ENCODE measurements at places on chromosomes 5 and 9.
A peak's percentile ranks its signal among the peaks of the same experiment; 100 is the strongest.

DNA sequence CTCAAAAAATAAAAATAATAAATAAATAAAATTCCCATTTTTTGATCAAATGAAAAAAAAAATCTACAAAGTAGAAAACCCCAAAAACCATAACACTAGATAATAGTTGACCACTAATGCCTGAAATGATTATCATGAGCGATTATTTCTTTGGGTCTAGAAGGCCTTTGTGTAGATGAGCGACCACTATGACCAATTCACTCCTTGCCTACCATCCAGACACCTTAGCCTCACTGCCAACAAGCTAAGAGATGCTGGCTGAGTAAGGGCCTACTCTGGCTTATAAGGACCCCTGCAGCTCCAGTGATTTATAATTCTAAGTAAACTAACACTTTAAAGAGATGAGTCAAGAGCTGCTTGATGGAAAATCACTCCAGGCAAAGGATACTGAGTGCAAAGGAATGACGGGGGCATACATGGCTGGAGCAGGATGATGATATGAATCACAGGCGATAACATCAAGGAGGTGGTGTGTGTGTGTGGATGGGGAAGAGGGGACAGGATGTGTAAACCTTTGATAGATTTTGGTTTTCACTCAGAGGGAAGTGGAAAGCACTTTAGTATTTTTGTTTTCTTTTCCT lies 4.8 kb upstream of the F2RL1 start:
- no peak for DNase-seq

DNA sequence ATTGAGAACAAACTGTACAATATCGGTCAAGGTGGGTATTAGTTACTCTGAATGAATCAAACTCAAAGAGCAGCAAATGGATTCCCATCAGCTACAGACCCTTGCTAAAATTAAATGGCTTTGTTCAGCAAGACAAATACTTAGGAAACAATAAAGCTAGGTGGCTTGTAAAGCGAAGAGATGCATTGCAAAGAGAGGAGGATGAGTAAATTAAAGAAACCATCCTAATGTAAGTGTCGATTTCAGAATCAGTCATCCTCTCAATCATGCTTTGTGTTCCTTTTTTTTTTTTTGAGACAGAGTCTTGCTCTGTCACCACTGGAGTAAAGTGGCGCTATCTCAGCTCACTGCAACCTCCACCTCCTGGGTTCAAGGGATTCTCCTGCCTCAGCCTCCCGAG lies 359.2 kb upstream of the ZNF462 start:
- DNase-seq = no peak

- DNase-seq = no peak
These were observed 173.0 kb upstream of the ADRA1B start for GRCh38 chr5:159743234-159743633.

DNA sequence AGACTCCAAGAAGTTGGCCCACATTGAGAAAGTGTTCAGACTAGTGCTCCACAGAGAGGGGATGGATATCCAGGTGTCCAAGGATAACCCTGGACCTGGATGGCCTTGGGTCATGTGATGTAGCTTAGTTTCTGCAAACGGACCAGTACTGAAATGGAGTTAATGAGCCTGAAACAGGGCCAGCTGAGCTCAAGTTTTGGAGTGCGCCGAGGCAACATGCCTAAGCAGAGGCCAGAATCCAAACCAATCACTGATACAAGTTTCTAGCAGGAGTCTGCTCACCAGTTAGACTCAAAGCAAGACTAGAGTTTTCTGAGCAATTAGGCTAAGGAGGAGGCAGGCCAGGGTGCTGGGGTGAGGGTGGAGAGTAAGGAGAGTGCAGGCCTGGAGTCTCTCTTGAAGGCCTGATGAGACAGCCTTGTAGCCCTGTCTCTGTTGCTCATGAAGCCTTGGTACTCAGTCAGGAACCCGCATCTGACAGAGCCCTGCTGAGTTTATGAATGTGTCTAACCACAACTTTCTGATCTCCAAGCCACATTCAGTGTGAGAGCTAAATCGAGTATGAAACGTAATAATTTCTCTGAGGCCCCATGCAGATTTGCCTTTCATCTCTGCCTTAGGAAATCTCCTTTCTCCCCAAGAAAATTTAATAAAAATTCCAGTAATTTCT lies 68.9 kb upstream of the EQTN start:
- peak; percentile 31 for DNase-seq

- DNase-seq = no peak
These were observed 1.1 kb downstream of the KDM3B start for GRCh38 chr5:138353560-138354080.

- no peak for DNase-seq
These were observed 2.3 kb upstream of the AIF1L start for GRCh38 chr9:131094015-131094414.

- DNase-seq = no peak
These were observed at the start of gene LRRC19 for GRCh38 chr9:27005491-27005890. Gene LRRC19 (minus strand): TSS chr9:27005672. CDS start chr9:26999694, 5,978 bp downstream.

DNA sequence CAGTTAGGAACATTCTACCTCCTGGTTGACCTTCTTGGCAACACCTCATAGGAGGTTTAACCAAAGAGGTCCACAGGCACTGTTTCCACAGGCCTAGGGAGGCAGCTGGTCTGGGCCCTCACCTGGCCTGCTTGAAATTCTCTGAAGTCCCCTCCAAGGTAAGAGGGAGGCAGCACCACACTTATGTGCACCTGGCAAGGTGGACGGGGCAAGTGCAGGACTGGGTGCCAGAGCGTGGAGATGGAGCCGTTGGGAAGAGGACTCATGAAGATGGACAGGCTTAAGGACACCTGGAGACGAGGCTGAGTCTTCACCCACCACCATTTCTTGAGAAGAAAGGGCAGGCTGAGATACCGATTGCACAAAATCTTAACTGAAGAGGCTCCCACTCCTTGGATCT lies 6.6 kb upstream of the BARHL1 start:
- no peak for DNase-seq

DNA sequence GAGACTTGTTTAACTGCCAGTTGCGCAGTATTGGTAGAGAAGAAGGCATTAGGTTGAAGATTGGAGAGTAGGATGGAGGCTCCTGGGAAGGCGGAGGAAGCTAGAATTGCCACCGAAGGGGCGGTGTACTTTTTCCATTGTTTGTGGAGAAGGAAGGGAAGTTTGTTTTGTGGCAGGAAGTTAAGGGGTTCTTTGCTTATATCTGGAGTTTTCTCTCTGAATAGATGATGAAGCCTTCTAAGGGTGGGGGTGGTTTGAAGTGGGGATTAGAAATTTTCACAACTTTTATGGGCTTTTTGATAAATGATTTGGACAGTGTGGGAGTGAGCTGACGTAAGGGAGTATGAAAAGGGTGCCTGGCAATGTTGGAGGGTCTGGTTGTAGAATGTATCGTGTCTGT lies 59.3 kb downstream of the SNX30 start:
- no peak for DNase-seq

DNA sequence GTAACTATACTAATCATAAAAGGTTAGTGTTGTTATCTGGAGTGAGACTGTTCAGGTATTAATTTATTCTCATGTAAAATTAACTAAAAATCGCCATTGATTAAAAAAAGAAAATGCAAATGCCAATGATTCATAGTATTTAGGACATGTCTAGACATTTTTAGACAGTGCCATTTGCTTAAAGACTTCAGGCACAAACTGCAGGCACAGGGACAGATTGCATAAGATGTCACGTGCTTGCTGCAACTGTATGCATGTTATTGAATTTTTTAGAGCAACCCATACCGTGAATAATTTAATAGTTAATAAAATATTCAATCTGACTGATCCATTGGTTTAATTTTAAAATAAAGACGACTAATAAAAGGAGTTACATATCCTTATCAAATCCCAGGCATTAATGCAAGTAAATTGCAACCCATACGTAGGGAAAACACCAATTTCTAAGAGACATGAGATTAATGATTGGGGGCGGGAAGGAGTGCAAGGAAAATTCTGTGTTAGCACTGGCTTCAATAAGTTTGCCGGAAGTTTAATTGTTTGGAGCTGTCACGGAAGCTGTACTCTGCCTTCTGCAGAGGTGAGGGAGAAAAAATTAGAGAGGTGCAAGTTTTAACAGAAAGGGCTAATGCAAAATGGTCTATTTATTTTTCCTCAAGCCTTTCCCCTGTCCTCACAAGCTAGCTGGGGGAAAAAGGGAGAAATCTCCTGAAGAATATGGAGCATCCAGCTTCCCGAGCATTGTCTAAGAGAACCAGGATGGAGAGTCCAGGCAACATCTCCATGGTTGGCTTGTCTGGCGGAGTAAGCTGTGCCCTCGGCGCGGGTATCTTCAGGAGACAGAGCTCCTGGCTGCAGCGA lies 2.9 kb downstream of the EDIL3 start:
- no peak for DNase-seq

DNA sequence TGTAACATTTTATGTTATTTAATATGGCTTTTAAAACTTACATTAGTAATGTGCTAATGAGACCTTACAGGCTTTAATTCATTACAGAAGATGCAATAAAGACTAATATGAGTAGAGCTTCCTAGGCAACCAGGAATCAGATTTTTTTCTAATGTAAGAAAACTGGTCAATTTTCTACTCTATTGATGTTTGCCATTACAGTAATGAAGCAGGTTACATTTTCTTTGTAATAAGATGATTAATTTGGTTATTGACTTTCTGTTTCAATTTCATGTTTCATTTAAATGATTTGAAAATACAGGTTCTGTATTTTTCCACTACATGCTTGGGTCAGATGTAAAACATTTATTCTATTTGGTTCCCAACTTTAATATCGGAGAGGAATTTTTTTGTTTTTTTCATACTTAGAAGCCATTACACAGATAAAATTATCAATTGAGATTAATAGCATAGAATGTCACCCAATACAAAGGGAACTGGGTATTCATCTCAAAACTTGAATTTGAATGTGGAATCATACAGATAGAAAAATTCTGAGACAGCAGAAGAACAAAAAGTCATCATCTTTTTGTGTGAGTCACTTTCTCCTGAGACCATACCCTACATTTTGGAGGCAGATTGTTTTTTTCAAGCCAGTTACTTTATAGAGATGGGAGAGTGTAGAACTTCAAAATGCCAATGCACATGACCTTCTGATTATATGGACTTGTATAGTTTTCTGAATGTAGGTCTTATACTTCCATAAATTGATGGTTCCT lies 133.6 kb upstream of the HMHB1 start:
- no peak for DNase-seq

GRCh38 chr5:147713550-147714295 lies 68.8 kb downstream of the JAKMIP2 start:
- no peak for DNase-seq

All from brain pericyte (primary cell).